Bone marrow (tissue), 2 donors: ENCODE measurements at places on chromosomes 1 and 21.

DNA sequence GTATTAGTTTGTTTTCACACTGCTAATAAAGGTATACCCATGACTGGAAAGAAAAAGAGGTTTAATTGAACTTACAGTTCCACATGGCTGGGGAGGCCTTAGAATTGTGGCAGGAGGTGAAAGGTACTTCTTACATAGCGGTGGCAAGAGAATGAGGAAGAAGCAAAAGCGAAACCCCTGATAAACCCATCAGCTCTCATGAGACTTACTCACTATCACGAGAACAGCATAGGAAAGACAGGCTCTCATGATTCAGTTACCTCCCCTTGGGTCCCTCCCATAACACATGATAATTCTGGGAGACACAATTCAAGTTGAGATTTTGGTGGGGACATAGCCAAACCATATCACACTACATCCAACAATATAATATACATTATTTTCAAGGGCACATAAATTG, 145.7 kb upstream of the BARHL2 start:
- no peak for DNase-seq

GRCh38 chr1:90650401-90650800, 66.7 kb downstream of the BARHL2 start:
- DNase-seq: no peak

DNA sequence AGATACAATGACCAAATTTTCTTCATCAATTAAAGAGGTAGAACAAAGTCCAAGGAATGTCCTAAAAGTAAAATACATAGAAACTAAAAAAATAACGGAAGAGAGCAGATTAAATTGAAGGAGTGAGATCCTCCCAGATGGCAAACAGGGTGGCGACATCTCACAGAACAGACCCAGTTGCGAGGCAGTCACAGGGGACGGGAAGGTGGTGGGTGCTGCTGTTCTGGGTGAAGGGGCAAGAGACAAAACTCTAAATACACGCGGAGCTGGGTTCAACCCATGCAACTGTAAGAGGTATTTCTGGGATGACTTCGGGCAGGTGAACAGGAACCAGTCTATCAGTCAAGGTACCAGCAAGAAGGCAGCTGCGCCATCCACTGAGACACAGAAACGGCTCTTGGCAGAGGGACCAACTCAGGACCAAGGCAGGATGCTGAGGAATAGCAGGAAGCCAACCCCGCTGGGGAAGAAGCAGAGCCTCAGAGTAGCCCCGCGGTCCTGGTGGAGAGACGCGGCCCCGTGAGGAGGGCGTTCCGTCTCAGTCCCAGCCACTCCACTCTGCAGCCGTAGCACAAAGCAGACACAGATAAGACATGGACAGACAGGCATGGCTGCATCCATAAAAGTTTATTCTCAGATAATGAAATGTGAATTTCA, 32.2 kb downstream of the WDR4 start:
- DNase-seq: no peak

DNA sequence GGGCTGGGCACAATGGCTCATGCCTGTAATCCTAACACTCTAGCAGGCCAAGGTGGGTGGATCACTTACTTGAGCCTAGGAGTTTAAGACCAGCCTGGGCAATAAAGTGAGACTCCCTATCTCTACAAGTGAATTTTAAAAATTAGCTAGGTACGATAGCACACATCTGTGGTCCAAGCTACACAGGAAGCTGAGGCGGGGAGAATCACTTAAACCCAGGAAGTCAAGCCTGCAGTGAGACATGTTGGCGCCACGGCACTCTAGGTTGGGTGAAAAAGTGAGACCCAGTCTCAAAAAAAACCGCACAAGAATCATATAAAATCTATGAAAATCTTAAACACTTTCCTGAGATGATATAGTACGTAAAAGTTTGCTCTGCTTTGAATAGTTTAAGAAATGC, 30.2 kb downstream of the DBT start:
- no peak for DNase-seq

- no peak for DNase-seq
Measured at GRCh38 chr1:97864615-97865014, 56.2 kb downstream of the DPYD start.

DNA sequence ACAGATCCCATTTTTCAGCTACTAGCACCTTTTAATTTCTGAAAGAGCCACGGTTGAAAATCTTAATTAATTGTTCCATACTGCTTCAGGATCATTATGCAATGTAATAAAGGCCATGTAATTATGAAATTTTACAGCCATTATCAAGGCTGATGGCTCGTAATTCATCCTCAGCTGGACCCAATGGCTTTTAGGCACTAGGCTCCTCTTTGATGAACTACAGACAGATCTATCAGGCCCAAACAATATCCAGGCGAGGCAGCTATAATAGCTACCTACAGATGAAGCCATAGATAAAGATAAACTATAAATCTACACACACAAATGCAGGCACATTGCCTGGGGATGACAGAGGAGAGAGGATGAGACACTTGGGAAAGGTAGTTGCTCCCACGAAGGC, 110.5 kb upstream of the USH2A start:
- DNase-seq: no peak

DNA sequence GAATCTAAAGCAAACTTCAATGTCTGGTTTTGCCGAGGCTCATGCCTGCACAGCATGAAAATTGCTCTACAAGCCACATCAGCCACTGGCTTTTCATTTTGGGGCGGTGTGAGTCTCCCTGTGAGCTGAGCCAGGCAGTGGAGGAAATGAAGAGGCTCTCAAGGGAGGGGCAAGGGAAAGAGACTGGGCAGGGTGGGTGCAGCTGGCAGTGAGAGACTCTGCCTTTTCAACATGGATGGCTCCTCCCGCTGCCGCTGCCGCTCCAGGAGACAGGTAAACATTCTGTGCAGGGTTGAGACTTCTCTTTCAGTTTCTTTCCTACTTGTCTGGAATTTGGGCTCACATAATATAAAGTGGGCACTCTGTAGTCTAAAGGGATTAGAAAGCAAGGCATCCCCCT, 11.3 kb upstream of the CTSE start:
- DNase-seq: no peak

GRCh38 chr1:2545754-2546514, 10.2 kb upstream of the TNFRSF14 start:
- peak; percentile 55 for DNase-seq

DNA sequence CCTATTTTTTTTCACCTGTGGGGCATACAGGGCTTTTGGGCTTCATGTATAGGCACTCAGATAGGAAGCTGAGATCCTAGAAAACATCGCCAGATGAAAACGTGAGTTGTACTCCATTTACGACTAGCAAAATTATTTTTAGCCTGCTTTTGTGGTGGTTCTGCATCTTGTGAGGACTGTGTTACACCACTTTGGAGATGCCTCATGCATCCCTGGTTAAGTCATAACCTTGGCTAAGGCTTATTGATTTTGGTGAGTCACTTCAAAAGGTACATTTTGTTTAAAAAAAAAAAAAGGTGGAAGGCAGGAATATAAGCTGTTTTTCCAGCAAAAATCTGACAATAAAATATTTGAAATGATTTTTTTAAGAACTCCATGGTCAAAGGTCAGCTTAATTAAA, 101.8 kb upstream of the OLFM3 start:
- DNase-seq: no peak

DNA sequence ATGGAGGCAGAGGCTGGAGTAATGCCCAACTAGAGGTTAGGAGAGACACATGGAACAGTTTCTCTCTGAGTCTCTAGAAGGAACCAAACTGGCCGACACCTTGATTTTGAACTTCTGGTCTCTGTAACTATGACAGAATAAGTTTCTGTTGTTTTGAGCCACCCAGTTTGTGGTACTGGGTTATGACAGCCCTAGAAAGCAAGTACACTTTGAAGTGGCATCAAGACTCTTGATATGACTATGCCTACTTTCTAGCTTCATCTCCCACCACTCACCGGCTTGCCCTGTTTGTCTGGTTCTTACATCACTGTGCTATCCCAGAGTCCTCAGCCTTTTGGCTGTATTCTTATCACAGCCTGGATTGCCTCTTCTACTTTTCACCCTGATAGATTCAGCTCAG, 230.3 kb upstream of the USP24 start:
- no peak for DNase-seq

GRCh38 chr1:7468248-7468647, 302.8 kb upstream of the VAMP3 start:
- DNase-seq: no peak

DNA sequence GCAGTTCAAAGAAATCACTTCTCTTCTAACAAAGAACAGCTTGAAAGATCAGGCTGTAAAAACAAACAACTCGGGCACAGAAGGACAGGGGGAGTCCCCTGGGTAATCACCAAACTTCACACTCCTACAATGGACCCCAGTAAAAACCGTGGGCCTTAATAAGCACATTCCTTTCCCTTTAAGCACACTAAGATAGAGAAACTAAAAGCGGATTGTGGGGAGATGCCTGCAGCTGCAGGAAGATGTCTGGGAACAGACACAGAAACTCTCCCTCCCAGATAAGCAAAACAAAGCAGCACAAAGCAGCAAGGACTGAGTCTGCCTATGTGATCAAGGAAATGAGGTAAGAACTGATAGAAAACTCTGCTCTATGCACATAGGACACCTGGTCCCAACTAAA, 37.6 kb upstream of the CTBS start:
- no peak for DNase-seq

DNA sequence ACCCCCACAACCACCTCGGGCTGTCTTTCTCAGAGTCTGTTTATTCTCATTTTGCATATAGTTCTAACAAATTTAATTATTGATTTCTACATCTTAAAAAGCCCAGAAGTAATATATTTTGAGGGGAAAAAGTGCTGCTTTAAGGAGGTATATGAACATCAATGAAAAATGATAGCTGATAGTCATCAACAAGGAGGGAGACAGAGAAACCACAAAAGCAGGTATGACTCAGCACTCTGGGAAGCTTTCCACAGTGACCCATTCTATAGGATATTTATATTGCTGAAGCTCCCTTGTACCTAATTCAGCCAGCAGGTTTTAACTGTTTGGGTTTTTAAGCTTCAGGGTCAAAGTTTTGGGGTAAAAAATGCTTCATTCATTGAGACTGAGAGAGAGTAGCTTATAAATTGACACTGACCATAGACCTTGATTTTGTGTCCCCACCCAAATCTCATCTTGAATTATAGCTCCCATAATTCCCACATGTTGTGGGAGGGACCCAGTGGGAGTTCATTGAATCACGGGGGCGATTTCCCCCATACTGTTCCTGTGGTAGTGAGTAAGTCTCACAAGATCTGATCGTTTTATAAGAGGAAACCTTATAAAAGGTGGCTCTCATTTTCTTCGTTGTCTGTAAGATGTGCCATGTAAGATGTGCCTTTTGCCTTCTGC, 27.4 kb downstream of the VANGL1 start:
- DNase-seq: no peak
